Ovary (tissue), 10 donors: ENCODE measurements at places on chromosomes 12 and 14. TPM values are rescaled to one million over a fixed set of nuclear protein-coding genes. Genes with fewer than 3 reads are reported as not detected.

The KRT82 gene
- not detected for total RNA-seq

DNA sequence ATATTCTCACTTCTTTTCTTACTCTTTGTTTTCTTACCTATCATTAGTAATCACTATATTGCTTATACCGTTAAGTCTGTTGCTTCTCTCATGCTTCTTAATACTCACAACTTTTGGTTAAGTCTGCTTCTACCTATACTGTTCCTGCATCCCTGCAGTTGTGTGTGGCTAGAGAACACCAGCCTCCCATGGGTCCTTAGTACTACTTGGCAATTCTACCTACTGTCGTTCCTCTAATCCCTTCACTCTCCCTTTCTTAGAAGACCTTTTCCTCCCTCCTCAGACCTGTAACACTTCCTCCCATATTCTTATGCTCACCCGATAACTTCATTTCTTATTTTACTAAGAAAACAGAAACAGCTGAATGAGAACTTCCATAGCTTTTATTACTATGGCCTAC is 29.3 kb downstream of the CNOT2 start:
- H3K36me3 ChIP-seq: no peaks in the 10 kb centered on the region
- no peak for DNase-seq
- H3K4me1 ChIP-seq: peaks cover 2% of the 10 kb centered on the region
- H3K27ac ChIP-seq: no peak overlapping the region
- no peak overlapping the region for H3K4me3 ChIP-seq
- no peaks in the 10 kb centered on the region for H3K27me3 ChIP-seq

The RASSF9 gene
- 3.8 TPM for total RNA-seq

The GPR137C gene
- 0.43 TPM for total RNA-seq

DNA sequence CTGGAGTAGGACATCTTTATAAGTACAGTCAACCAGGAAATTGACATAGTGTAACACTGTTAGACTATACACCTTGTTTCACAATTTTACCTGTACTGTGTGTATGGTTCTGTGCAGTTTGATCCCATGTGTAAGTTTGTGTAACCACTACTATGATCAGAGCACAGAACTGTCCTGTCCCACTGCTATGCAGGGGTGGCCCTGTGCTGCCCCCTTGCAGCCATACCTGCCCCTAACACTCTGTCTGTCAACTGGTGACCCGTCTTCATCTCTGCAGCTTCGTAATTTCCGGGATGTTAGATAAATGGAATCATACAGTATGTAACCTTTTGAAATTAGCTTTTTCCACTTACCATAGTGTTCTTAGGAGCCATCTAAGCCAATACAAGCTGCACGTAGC is 58.7 kb upstream of the RD3L start:
- no peaks in the 10 kb centered on the region for H3K4me1 ChIP-seq
- no peak overlapping the region for H3K4me3 ChIP-seq
- no peak overlapping the region for H3K27ac ChIP-seq
- no peak for DNase-seq
- H3K36me3 ChIP-seq: no peaks in the 10 kb centered on the region

The TAS2R13 gene
- 1.5 TPM for total RNA-seq

- no peaks in the 10 kb centered on the region for H3K4me1 ChIP-seq
- H3K27me3 ChIP-seq: no peaks in the 10 kb centered on the region
- no peak overlapping the region for H3K4me3 ChIP-seq
- no peak for DNase-seq
Observed at GRCh38 chr12:77615332-77615731, 215.4 kb upstream of the NAV3 start.

GRCh38 chr12:41362510-41362909 is 174.4 kb downstream of the PDZRN4 start:
- DNase-seq: no peak
- no peak overlapping the region for H3K4me3 ChIP-seq
- H3K4me1 ChIP-seq: peaks cover 2% of the 10 kb centered on the region
- H3K36me3 ChIP-seq: no peaks in the 10 kb centered on the region
- no peak overlapping the region for H3K27ac ChIP-seq
- no peaks in the 10 kb centered on the region for H3K27me3 ChIP-seq

GRCh38 chr12:120654656-120655055 is 14.2 kb downstream of the CABP1 start:
- DNase-seq: peak; percentile 37
- no peaks in the 10 kb centered on the region for H3K27me3 ChIP-seq
- H3K27ac ChIP-seq: no peak overlapping the region
- H3K36me3 ChIP-seq: no peaks in the 10 kb centered on the region
- no peak overlapping the region for H3K4me3 ChIP-seq
- H3K4me1 ChIP-seq: no peaks in the 10 kb centered on the region

The BIN2 gene
- total RNA-seq: 1.3 TPM

The PYGL gene
- total RNA-seq: 36.0 TPM

DNA sequence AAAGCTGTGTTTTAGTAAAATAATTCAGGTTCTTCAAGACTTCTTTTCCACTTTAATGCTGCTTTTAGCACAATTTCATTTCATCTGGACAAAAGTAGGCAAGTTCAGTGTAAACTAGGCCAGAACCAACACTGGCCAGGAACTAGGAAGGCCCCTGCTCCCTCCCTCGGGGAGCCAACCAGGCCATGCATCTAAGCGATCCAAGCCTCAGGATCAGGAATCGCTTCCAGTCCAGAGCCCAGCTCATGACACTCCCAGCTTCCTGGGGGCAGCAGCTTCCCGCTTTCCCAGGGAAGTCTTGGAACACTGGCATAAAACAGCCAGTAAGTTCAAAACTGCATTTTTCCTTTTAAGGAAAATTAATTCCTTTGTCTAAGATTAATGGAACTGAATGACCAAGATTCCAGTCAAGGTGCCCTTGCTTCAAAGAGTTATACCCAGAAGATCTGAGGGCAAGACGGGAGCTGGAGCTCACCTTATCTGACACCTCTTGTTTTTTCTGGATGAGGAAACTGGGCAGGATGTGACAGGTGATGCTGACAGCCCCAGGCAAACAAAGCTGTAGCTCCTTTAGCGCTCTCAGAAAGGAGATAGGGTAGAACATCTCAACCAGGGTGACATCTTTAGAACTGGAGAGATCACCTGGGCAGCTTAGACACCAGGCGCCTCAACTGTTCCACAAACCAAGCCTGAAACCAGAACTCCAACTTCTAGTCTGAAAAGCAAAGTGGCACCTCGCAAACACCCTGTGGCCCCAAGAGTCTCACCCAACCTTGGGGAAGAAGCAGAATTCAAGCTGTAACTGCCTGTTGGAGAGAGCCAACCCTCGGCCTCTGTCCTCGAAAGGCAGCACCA is 61.4 kb upstream of the PNMA1 start:
- no peaks in the 10 kb centered on the region for H3K27me3 ChIP-seq
- peak overlapping the region; percentile 34 for H3K27ac ChIP-seq
- no peaks in the 10 kb centered on the region for H3K36me3 ChIP-seq
- H3K4me1 ChIP-seq: peaks cover 31% of the 10 kb centered on the region
- no peak overlapping the region for H3K4me3 ChIP-seq

- no peak overlapping the region for H3K4me3 ChIP-seq
- no peak for DNase-seq
- no peaks in the 10 kb centered on the region for H3K4me1 ChIP-seq
Observed at GRCh38 chr12:10068644-10069043, 30.1 kb downstream of the CLEC1A start.

The FICD gene
- 5.8 TPM for total RNA-seq

GRCh38 chr14:77302926-77303325 is 17.8 kb downstream of the POMT2 start:
- H3K4me1 ChIP-seq: peaks cover 5% of the 10 kb centered on the region
- no peak overlapping the region for H3K27ac ChIP-seq
- no peak overlapping the region for H3K4me3 ChIP-seq

The KLRD1 gene
- total RNA-seq: 1.5 TPM

DNA sequence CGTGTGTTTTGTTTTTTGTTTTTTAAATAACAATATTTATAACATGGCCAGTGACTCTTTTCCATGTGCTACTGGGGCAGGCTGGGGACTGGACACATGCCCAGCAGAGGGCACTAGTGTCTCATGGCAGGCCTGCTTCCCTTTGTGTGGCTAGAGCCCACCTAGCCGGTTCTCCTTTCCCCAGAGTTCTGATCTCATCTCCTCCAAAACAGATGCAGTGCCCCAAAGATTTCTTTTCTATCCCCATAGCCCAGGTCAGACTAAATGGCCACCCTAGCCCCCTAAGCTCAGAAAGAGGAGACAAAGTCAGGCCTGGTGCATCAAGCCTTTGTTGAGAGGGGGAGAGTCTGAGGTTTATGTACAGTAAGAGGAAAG is 21.2 kb downstream of the PRPF40B start:
- no peaks in the 10 kb centered on the region for H3K27me3 ChIP-seq
- H3K27ac ChIP-seq: peak overlapping the region; percentile 1
- no peaks in the 10 kb centered on the region for H3K4me1 ChIP-seq
- peak; percentile 88 for DNase-seq
- H3K36me3 ChIP-seq: no peaks in the 10 kb centered on the region
- H3K4me3 ChIP-seq: no peak overlapping the region

DNA sequence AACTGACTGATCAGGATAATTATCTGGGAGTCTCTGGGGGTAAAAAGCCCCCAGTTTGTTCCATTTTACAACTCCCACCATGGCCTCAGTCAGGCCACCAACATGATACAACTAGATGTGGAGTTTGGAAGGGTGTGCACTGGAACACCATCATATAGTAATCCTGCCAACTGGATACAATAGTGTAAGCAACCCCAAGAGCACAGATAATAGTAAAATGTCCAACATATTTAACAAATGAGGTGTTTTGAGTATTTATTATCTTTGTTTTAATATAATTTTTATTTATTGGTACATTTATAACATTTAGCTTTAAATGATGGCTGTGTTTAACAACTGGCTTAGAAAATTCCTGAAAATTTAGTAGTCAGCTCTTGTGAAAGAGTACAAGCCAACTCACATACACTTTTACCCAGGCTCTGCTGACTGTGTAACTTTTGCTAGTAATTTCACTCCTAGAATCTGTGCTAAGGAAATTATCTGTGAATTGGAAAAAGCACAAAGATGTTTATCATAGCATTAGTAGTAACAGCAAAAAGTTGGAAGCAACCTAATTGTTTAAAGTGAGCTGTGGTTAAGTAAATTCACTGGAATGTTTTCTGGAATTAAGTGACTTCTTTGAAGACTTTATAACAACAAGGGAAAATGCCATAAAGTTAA is 196.8 kb downstream of the RAD51B start:
- H3K36me3 ChIP-seq: no peaks in the 10 kb centered on the region
- no peak for DNase-seq
- H3K4me3 ChIP-seq: no peak overlapping the region
- no peaks in the 10 kb centered on the region for H3K27me3 ChIP-seq

DNA sequence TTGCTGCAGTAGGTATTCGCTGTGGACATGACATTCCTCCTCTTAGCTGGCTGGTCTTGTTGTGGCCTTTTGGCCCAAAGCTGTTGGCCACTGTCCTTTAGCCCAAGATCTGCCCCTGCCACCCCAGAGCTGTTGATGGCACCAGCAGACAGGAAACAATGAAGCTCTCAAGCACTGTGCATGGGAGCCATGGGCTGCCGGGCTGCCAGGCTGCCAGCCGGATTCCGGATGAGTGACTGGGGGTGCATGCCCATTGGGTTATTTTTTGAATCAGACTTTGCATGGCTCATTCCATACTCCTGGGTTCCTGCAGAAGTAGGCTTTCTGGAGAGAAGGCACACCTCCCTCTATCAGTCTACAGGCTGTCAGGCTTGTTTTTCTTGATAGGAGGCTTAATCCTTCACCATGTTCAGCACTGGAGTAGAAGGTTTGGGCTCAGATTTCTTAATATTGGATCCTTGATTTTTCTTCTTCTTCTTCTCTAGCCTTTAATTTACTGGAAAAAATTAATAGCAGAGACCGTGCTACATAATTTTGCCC is 32.4 kb downstream of the MAX start:
- H3K4me1 ChIP-seq: peaks cover 3% of the 10 kb centered on the region
- no peaks in the 10 kb centered on the region for H3K27me3 ChIP-seq
- H3K27ac ChIP-seq: no peak overlapping the region
- H3K36me3 ChIP-seq: no peaks in the 10 kb centered on the region

DNA sequence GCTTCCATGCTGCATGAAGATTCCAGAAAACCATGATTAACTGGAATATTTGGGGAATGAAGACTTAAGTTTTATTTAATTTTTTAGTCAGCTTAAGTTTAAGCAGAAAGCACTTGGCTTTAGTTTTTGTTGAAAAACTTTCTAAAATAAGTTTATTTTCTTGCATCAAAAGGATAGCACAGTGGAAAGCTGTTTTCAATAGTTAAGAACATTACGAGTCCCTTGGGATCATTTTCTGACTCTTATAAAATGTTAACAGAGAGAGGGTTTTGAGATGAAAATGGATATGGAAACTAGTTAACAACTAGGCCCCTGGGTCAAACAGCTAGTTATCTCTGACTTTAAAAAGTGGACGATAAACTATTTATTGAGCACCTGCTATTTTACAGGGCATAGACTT is 181.9 kb upstream of the SLC38A2 start:
- H3K4me3 ChIP-seq: no peak overlapping the region
- no peak for DNase-seq
- no peaks in the 10 kb centered on the region for H3K27me3 ChIP-seq
- peaks cover 4% of the 10 kb centered on the region for H3K4me1 ChIP-seq
- no peaks in the 10 kb centered on the region for H3K36me3 ChIP-seq
- H3K27ac ChIP-seq: no peak overlapping the region

GRCh38 chr12:20274008-20274407 is 94.3 kb upstream of the PDE3A start:
- H3K27me3 ChIP-seq: no peaks in the 10 kb centered on the region
- no peak for DNase-seq
- no peaks in the 10 kb centered on the region for H3K36me3 ChIP-seq
- H3K4me1 ChIP-seq: no peaks in the 10 kb centered on the region
- no peak overlapping the region for H3K27ac ChIP-seq

The CCND2 gene
- 45.4 TPM for total RNA-seq

- no peaks in the 10 kb centered on the region for H3K27me3 ChIP-seq
- no peak for DNase-seq
- H3K27ac ChIP-seq: no peak overlapping the region
Observed at GRCh38 chr12:122489038-122489437, 11.7 kb downstream of the ZCCHC8 start.

The CHGA gene
- not detected for total RNA-seq
